ENCODE measurements at places on chromosomes 5 and 9.

GRCh38 chr5:103891151-103891550, 328.6 kb upstream of the NUDT12 start:
- no peak for DNase-seq

DNA sequence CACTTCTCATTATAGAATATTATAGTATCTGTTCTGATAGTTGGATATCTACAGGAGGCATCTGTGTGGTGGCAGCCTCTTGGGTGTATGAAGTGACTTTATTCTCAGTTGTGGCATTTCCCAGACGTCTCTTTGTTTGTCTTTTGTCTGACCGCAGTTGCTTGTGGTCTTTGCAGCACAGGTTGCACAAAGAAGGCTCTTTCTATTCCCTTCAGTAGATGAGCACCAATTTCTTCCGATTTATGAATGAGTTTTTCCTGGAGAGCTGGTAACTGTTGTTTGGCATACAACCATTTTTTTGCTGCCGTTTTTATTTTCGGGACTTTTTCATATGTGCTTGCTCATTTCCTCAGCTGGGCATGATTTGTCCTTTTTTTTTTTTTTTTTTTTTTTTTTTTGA, 56.4 kb upstream of the MYO10 start:
- DNase-seq = no peak

GRCh38 chr9:120768247-120768646, 25.0 kb downstream of the FBXW2 start:
- no peak for DNase-seq

DNA sequence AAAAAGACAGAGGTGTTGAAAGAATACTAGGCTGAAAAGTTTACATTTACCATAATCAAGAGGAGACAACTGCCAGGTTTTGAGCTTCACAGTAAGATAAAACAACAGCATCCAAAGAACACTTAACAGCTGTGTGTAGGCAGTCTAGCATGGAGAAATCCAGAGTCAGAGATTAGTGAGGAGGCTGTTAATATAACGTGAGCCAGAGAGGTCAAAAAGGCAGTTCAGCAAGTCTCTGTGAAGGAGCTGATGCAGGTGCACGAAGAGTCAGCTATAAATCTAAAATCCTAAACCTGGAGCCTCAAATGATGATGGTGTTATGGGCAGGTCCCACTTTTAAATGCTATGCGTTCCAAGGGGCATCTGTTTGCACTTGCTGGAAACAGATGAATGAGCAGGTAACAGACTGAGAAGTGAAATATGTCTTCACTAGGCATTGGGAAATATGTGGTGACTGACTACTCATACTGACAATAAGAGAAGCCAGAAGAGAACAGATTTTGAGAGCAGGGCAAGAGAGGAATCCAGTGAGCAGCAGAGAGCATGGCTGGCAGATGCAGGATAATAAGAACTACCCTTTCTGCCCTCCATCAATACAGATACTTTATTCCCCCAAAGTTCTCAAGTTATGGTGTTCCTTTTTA, 8.7 kb downstream of the APTX start:
- peak; percentile 36 for DNase-seq

GRCh38 chr9:70083429-70083828, 39.8 kb downstream of the MAMDC2 start:
- DNase-seq = no peak

GRCh38 chr9:83130541-83130940, 67.6 kb upstream of the RASEF start:
- no peak for DNase-seq

GRCh38 chr5:45696206-45696836, at the start of gene HCN1:
Gene HCN1 (minus strand): TSS chr5:45696380.
- DNase-seq = peak; percentile 61

DNA sequence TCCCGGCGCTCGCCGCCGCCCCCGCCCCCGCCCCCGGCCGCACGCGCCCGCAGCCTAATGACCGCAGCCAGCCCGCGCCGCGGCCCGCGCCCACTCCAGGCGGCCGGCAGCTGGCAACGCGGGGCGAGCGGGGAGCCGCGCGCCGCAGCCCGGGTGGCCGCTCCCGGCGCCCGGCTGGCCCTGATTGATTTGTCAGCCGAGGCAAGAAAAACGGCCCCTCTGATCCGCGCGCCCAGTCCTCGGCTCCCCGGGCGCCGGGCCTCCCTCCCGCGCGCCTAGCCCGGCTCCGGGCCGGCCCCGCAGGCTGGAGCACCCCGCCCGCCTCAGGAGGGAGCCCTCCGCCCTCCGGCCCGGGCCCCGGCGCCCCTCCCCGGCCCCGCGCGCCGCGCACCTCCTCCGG, 11.9 kb upstream of the LHX2 start:
- no peak for DNase-seq

- DNase-seq = no peak
Observed at GRCh38 chr9:69965416-69966145, 78.1 kb upstream of the MAMDC2 start.

DNA sequence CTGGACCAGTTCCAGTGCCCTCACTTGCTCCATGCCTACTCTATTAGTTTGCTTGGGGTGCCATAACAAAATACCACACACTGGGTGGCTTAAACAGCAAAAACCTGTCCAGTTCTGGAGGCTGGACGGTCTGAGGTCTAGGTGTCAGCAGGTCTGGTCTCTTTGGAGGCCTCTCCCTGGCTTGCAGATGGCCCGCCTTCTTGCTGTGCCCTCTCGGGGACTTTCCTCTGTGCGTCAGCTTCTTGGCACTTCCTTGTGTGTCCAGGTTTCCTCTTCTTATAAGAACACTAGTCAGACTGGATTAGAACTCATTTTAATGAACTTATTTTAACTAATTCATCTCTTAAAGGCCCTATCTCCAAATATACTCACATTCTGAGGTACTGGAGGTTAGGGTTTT, 97.2 kb downstream of the CARTPT start:
- no peak for DNase-seq

GRCh38 chr5:149278451-149279210, 7.0 kb downstream of the AFAP1L1 start:
- DNase-seq = no peak

DNA sequence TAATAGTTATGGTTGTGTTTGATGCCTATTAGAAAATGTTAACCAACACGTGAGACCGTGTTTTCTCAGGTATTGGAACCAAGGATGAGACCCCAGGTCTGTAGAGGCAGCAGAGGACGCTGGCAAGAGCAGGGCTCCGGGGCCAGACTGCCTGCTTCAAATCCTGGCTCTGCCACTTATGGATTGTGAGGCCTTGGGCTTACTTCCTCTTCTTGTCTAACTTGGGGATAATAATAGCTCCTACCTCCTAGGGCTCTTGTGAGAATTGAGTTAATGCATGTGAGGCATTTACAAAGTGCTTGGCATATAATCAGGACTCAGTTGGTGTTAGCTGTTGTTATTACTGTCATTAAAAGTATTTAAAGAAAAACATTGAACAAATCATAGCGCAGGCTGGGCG, 85.5 kb upstream of the PITX1 start:
- no peak for DNase-seq

DNA sequence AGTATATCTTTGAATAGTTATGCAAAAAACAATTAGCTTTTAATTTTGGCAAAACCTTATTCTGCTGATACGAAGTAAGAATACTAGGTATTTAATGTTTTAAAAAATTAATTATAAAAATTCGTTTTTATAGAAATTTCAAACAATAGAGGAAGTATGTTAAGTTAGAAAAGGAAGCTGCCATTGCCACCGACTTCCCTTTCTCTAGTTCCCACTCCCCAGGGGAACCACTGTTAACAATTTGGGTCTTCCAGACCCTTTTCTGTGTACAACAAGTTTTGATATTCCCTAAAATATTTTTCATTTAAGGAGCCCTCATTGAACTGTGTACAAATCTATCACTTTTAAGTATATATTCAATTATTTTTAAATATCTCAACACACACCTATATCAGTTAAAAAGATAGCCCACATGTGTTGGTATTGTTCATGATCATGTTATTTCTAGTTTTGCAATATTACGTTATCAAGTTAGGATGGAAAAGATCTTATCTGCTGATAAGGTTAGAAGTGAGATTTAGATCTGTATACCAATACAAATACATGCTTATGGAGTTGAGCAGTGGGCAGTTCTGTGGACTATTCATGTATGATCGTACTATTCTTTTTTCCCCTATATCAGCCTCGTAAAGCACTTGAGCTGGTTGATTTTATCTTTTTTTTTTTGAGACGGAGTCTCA, 25.9 kb downstream of the NDFIP1 start:
- no peak for DNase-seq

DNA sequence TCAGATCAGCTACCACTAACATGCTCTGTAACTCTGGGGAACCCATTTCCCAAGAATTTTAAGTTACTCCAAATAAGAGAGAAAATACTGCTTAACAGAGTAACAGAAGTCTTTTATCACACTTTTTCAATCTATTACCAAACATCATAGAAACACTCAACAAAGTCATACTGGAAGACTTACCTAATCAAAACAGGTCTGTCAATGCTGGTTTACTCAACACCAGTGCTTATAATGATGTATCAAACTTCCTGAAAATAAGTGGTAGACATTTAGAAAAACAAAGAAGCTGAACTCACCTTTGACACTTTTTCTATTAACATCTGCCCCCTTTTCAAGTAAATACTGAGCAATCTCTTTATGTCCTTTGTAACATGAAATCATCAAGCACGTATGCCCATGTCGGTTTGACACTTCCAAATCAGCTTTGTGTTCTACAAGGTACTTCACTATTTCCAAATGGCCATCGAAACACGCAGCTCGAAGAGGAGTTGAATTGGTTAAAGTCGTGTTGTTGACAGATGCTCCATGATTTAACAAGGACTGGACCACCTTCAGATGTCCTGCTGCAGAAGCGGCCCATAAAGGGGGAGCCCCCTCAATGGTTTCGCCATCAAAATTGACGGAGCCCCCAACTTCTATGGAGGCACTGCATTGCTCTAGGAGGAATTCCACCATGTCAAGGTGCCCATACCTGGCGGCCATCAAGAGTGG, 1.8 kb downstream of the FEM1C start:
- no peak for DNase-seq

DNA sequence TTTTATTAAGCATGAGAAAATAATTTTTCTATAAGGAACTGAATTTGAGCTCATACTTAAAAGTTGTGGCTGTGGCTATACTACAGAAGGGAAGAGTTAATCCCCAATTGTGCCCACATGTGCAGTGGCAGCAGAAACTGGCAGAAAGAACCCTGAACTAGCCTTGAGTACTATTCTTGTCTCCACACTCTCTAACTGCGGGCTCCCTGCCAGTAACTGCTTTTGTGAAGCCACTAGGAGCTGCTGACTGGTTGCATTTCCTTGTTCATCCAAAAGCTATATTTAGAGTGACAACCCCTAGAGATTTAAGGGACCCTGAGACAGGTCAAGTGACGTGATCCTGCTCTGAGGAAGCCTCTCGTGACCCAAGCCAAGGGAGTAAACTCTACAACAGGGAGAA, 238.6 kb downstream of the ELAVL2 start:
- DNase-seq = no peak

DNA sequence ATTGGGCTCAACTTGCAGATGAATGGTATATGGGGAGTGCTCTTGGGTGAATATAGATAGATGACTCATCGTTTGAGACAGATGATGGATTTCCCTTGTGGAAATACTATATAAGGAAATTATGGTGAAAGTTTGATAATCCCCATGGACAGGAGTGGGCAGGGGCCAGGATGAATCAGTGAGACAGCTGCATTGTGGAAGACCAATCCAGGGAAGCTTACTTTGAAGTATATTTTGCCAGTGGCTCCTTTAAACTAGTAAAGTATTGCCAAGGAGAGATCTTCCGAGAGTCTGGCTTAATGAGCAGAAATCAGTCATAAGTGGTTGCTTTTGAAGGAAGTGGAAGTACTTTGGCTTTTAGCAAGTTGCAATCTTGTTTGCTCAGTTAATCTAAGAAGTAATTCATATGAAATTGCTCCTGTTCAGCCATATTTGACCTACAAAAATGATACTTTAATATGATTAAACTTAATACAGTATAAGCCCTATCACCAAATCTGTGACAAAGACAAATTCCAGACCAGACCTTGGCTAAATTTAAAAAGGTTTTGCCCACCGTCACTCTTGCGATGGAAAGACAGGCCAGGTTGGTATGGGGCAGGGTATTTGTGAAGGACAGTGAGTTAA, 9.3 kb upstream of the TNC start:
- peak; percentile 95 for DNase-seq

GRCh38 chr9:79040671-79041070, 531.1 kb upstream of the TLE4 start:
- no peak for DNase-seq

GRCh38 chr9:81513059-81513458, 176.3 kb downstream of the TLE1 start:
- no peak for DNase-seq

- no peak for DNase-seq
Observed at GRCh38 chr9:27880156-27880555, 306.9 kb upstream of the C9orf72 start.
